Myocyte (in vitro differentiated cells): ENCODE measurements at places on chromosomes 5 and 9. TPM values are rescaled to one million over a fixed set of nuclear protein-coding genes. Genes with fewer than 3 reads are reported as not detected.

OGN gene
- not detected in 2 replicates for total RNA-seq

LRRC70 gene
- total RNA-seq, result 0.19 TPM in 1 of 2 replicates, not detected in the other

LCN9 gene
- total RNA-seq, result not detected in 2 replicates

ARHGEF37 gene
- 3.1 and 8.3 TPM in 2 replicates for total RNA-seq
